Left lung (tissue), 14 donors: ENCODE measurements at places on chromosomes 4 and X. TPM values are rescaled to one million over a fixed set of nuclear protein-coding genes. Genes with fewer than 3 reads are reported as not detected.

- DNase-seq: no peak
These were observed 36.0 kb upstream of the MXD4 start for GRCh38 chr4:2297606-2298531.

GRCh38 chr4:87853108-87853507, 20.3 kb downstream of the MEPE start:
- DNase-seq: no peak

The FAM47A gene
- total RNA-seq: not detected

DNA sequence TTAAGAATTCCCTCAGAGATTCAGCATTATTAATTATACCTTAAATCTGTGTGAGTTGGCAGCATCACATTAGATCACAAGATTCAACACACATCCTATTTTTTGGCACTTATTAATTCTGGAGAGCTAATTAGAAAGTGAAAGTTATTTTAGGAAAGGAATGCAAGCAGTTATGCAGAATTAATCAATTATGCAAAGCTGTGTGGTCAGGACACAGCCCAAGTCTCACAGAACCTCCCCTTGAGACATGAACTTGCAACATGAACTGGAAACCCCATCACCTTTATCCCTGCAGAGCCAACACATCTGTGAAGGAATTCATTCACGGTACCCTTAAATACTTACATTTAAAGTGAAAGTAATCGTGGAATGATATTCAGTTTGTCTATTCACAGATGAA, 80.5 kb downstream of the TSPAN5 start:
- no peak for DNase-seq

DNA sequence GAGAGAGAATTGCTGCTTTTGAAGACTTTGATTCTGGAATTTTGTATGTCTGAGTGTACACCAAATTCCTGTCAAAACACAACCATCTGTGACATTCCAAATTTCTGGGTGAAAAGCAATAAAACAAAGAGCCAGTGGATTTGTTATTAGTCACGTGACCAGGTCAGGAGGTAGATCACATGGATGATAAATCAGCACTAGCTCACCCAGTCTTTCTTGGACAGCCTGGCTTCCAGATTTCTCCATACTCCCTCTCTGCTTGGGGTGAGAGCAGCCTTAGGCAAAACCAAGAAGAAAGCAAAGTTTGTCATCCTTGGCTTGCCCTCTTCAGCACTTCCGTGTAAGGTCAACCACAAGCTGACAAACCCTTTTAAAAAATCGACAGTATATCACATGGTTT, 194.2 kb downstream of the CLCN4 start:
- no peak for DNase-seq

The AFF2 gene
- 6.0 TPM for total RNA-seq

DNA sequence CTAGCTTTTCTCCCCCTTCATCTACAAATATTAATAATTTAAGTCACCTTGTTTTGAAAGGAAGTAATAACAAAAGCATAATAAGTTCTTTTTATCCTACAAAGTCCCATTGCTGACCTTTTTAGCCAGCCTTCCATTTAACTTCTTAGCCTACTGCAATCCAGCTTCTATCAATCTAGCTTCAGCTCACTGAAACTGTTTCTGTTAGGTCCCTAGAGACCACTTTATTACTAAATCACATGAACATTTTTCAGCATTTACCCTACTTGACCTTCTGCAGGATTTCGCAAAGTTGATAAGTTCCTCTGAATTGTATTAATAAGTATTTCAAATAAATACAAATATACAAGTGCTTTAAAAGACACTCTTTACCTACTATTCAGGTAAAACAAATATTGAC, 186.5 kb downstream of the ANTXR2 start:
- DNase-seq: no peak

The BTC gene
- 7.3 TPM for total RNA-seq

The SPANXB1 gene
- not detected for total RNA-seq

DNA sequence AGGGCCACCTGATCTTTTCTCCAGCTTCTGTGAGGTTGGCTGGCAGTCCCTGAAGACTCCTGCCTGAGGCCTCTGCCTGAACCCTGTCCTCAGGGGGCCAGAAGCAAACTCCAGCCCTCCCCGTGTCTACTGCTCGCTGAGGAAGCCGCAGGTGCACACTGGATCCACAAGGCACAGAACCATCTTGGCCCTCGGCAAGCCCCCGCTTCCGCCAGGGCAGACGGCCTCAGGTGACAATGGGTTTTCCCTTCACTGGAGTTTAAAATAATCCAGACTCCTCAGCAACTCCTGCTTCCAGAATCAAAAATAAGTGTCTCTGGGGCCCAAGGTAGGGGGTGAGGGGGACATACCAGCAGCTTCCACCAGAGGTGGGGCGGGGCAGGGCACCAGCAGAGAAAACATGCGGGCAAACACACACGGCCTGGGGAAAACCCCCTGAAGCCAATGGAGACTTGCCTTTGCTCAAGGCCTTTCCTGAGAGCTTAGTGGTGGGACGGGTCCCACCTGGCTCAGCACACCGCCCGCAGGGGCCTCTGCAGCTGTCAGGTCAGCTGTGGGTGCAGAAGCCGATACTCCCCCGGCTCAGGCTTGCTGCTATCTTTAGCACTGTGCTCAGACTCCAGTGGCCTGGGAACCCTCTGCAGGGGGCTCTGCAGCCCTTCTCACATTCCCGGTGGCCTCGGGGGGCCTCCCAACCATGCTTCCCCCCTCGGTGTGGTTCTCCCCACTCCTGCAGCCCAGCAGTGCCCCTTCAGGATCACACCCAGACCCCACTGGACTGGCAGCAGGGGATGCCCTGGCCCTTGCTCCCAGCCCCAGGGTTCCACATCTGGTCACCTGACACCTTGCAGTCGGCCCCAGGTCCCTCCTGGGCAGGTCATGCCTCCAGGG, 1.9 kb downstream of the MYL5 start:
- no peak for DNase-seq

The ALPK1 gene
- total RNA-seq: 38.5 TPM

The HTN1 gene
- total RNA-seq: not detected

DNA sequence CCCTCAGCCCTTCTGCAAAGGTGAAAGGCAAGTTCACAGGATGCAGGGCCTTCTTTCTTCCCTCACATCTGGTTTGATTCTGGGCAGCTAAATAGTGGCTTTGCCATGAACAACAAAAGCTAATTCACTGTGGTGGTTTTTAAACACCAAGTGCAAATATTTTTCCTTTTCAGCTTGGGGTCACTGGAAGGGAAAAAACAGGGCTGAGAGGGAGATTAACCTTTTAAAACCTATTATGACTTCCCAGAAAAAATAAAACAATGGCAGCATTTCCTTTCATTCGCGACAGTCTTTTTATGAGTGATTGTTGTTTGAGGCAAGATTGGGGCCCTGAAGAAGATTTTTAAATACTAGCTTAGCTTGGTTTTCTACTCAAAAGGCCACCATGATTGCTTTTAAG, 103.7 kb upstream of the SCML1 start:
- no peak for DNase-seq

The DSPP gene
- not detected for total RNA-seq

DNA sequence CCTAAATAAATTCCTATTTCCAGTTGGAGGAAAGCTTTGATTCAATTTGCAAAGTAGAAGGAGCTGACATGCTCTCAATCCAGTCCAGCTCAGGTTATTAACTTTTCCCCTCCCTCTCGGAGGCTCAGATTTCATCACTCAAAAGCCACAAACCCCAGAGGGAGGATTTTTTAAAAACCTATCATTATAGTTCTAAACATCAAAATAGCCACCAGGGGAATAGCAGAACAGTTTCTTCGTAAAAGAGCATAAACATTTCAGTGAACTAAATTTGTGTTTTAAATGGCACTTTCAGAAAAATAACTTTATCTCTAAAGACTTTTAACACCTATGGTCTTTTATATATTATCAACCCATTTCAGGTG, 8.8 kb downstream of the GPRIN3 start:
- no peak for DNase-seq

The HSD17B10 gene
- 68.4 TPM for total RNA-seq

The FRG2 gene
- not detected for total RNA-seq
